Activated T-cell treated with anti-CD3 and anti-CD28 coated beads, Interleukin-2, amount 50 U/mL, for 1 hour (primary cell): ENCODE measurements at places on chromosomes 3 and 15.

- no peak for DNase-seq
Observed at GRCh38 chr15:53210653-53211052, 420.5 kb upstream of the ONECUT1 start.

DNA sequence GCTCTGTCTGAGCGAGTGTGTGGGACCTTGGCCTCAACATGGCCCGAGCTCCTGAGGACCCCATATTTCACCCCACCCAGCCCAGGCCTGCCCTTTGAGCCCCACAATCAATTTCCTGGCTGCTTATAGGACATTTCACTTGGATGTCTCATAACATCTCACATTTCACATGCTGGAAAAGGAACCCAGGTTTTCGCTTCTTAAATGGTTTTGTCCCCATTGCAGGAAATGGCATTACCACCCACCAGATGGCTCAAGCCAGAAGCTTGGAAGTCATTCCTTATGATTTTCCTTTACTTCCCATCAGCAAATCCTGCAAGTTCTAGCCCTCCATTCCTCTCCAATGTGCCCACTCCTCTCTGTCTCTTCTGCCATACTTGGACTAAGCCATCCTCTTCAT lies 14.9 kb downstream of the ITGA11 start:
- DNase-seq = no peak

- DNase-seq = no peak
Observed at GRCh38 chr3:77052051-77052501, 12.2 kb downstream of the ROBO2 start.

DNA sequence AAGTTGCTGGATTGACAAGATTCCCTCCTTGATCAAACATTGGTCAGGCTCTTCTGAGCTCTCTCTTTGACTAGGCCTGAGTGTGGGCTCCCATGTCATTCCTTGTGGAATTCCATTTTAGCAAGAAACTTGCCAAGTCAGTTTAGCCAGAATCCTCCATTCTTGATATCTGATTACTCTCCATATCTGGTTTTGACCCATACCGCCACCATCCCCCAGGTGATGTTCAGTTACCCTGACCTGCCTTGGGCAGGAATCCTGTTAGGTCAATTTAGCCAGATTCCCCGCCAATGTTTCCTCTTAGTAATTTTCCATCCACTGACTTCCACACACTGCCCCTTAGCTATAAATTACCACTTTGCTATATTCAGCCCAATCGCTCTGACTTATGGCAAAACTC lies 1.0 kb upstream of the PCCB start:
- no peak for DNase-seq

DNA sequence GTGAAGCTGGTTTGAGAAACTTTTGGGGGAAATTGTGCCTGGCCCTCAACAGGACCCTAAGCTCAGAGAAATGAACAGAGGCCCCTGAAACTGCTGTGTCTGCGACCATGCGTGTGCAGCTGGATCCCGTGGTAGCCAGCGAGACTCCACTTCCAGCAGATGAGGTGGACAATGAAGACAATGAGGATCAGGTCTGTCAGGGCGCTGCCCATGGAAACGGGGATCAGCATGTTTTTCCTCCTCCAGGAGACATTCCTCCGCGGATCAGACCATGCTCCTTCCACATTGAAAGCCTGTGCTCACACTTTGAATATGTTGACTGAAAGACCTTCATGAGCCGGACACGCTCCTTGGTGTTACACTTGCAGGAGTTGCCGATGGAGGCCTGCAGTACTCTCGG lies 1439.8 kb upstream of the ALCAM start:
- no peak for DNase-seq

DNA sequence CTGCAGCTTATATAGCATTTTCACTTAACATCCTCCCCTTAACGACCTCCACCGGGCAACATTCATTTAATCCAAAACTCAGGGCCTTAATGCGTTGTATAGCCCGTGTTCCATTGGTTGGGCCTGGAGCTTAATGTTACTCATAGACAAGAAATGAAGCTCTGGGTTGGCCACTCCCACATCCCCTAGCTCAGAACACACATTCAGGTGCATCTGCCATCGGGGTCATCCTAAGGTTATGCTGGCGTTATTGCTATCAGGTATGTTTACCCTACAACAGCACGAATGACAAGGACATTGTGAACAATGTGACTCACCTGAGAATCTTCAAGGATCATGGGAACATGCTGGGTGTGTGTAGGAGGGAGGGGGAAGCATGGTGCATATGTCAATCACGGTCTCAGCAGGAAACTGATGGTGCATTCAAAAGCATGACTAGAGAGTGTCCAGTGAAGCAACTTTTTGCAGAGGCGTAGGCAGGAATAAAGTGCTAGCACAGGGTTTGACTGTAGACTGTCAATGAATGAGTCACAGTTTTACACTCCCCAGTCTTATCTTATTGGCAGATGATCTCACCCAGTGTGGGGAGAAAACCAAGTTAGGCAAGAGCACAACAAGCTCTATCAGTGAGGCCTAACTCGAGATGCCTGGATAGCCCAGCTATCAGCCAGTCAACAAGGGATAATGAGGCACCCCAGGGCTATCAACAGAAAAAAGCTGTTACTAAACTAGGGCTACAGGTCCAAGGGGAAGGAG lies 402.1 kb upstream of the MCTP2 start:
- no peak for DNase-seq

DNA sequence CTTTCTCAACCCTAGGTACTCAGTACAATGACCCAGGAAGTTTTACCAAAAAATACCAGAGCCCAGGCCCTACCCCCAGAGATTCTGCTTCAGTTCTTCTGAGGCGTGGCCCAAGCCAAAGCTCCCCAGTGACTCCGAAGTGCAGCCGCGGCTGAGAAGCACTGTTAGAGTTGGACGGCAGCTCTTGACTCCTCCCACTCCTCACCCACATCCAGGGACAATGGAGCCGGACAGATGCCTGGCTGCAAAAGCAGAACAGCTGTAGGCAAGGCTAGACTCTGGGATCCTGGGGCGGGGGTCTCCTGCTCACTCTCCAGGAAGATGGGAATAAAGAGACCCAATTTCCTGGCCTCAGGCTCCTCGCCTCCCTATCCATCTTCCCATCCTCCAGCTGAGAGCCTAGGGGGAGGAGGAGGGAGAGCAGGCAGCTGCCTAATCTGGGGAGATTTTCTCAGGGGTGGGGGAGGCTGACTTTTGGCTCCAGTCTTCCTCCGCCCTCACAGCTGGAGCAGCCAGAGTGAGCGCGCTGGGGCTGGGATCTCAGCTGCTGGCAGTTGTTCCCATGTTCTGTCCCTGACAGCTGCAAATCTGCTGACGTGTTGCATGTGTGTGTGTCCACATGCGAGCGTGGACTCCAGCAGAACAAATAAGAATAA lies 223.8 kb downstream of the OPA1 start:
- DNase-seq = no peak

DNA sequence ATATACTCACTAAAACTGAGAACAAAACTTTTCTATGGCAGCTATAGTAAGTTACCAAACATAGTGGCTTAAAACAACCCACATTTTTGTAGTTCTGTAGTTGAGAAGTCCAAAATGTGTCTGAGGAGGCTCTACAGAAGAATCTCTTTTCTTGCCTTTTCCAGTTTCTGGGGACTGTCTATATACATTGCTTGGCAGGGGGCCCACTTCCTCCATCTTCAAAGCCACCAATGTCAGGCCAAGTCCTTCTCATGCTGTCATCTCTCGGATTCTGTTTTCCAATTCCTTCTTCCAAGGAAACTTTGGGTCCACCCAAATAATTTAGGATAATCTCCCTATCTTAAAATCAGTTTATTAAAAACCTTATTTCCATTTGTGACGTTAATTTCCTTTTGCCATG lies 92.7 kb downstream of the DLG1 start:
- DNase-seq = no peak

DNA sequence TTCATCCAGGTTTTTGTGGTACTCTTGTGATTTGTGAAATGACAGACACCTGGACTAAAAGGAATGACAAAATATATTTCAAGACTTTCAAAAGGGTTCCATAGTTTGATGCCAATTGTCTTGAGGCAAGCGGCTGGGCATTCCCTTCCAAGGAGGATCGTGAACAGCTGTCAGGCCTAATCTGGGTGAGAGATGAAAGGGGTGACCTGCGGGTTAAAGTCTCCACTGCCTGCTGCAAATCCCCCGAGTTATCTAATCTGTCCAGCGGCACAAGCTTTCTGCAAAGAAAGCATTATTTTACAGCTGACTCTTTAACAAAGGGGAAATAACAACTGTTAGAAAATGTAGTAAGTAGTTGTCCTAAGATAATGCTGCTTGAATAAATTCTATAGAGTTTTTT lies 128.7 kb upstream of the MB21D2 start:
- no peak for DNase-seq

DNA sequence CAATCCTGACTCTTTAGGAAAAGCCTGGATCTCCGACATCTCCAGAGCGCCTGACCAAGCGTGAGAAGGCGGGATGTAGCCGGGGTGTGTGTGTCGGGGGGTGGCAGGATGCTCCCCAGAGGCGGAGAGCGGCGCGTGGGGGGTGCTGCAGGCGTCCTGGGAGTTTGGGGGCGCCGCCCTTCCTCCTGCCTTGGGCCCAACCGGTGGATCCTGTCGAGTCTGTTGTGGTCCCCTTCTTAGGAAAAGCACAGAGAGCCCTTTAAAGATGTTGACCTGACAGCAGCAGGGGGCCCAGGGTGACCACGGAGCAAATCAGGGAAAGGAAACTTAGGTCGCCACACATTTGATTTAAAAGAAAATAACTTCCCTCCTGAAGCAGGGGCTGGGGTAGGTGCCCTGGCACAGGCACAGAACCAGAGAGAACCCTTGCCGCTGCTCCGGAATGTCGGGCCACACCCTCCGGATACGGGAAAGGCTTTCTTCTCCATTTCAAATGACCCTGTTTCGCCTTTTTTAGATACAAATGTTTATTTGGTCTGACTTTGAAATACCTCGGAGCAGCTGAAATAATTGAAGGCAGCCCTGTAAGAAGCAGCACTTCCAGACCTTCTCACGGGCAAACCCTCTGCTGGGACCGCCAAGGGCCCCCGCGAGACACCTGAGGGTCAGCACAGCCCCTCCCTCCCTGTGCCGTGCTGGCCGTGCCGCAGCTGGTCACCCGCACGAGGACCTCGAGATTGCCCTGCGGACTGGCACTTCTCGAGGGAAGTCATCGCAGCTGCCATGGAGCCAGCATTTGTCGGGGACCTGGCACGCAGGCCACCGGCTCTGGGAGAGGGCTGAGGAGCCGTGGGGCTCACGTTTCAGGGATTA lies 102.9 kb upstream of the KLF13 start:
- no peak for DNase-seq

DNA sequence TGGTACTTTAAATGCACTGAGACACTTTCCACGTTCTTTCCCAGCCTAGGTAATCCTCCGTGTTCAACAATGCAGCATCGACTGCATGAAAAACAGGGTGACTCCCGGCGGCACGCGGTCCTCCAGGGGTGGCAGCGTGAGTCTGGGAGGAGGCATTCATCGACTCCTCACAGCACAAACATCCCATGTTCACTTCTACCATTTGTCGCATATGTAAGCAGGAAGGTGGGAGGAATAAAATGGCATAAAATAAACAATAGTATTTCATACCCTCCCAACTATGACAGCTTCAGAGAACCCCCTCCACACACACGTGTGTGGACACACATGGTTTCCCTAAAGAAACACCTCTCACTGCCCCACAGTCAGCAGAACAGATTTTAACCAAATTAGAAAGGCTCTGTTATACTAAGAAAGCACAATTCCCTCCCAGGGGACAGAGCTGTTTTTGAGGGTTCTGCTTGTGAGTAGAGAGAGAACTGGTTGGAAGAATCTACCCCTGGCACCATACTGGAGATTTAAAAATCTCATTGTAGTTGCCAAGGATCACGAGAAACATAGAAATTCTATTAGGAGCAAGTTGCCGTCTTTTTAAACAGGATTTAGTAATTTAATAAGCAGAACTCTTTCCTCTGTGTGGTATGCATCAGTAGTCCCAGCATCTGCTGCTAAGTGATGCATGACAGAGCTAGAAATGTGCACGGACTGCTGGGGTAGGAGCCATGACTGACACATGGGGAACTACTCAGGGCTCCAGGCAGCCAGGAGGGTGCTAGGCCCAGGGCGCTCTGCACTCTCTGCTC lies 6.0 kb downstream of the FAM43A start:
- no peak for DNase-seq

DNA sequence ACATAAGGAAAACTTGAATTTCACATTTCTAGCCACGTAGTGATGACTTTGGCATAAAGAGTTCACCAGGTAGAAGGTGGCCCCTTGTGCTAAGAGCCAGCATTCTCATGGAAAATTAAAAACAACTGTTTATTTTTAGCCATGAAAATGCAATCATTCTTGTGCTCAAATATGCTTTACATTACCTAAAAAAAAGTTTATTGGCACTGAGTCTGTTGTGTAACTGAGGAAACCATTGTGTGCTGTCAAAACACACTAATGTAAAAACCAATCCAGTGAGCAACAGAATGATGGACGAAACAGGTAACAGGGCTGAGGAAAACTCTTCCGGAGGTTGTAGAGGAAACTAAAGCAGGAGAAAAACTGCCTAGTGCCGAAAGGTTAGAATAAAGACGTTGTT lies 287.0 kb upstream of the TMC3 start:
- no peak for DNase-seq
